ENCODE measurements at places on chromosomes 11 and 22. TPM values are rescaled to one million over a fixed set of nuclear protein-coding genes. Genes with fewer than 3 reads are reported as not detected.

Gene GRIA4
- not detected for total RNA-seq

Gene SYT13
- total RNA-seq = not detected

DNA sequence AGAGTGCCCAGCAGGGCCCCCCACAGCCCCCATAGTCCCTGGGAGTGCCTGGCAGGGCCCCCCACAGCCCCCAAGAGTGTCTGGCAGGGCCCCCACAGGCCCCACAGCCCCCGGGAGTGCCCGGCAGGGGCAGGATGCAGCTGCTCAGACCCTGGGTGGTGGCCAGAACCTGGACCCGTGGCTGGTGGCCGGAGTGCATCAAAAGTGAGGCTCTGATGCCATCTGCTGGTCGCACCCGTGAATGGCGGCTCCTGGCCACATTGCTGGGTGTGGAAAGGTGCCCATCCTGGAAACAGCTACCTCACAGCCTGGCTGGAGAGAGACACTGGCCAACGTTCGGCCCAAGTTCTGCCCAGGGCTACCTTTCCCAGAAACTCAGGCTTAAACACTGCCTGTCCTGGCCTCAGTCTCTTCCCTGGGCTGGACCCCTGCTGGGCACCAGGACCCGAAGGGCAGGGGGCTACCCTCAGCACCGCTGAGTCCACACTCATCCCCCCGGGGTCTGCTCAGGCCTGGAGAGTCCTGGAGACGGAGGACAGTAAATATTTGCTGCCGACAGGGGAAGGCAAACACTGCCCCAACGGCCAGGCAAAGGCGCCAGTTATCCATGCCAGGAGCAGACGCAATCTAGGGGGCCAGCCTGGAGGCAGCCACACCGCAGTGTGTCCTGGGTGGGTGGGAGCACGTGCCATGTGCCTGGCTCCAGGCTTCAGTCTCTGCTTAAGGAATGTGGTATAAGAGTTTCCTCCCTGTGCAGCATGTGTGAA, 4.4 kb downstream of the INS start:
- no peaks in the 10 kb centered on the region for H3K36me3 ChIP-seq
- no peaks in the 10 kb centered on the region for H3K27me3 ChIP-seq
- H3K27ac ChIP-seq = no peak overlapping the region
- H3K4me1 ChIP-seq = peaks cover 3% of the 10 kb centered on the region

DNA sequence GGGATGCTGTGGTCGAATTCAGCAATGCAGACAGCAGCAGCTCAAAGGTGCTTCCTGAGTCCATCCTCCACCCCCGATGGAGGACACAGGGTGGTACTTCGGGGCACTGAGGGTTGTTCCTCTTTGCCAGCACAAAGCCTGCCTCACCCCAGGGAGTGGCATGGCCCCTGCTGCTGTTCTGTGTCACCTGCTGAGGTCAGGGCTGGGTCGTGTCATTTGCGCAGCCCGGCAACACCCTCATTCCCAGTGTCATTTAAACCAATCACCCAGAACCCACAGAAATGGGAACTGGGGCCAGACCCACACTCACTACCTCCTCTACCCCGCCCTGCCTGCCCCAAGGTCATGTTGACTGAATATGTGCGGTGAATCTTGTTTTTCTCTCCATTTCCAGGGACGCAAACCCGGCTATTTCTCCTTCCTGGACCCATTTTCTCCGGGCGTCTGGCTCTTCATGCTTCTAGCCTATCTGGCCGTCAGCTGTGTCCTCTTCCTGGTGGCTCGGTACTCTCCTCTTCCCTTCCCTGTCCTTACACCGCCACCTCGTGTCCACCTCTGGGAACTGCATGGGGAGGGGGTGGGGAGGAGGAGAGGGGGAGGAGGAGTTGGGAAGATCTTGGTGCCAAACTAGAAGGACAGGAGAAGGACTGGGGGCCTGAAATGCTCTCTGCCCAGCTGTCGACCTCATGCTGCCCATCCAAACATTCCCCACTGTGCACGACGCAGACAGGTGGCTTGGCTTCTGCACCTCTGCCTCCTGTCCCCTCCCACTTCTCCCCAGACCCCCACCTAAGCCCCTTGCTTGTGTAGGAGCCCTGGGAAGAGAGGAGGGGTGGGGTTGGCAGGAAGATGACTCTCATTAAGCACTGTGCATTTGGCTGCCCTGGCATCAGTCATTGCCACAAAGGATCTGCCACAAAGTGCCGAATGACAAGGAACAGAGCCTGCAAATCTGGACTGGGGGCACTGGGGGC, 71.2 kb upstream of the TBCEL start:
- DNase-seq = peak; percentile 21
- H3K27ac ChIP-seq = no peak overlapping the region
- no peaks in the 10 kb centered on the region for H3K36me3 ChIP-seq
- peaks cover 12% of the 10 kb centered on the region for H3K4me1 ChIP-seq

Gene MGAT3
- total RNA-seq = 0.37 TPM

Gene OR8G5
- not detected for total RNA-seq

Gene VSIG2
- 0.40 TPM for total RNA-seq

GRCh38 chr11:11618973-11619435, 2.8 kb downstream of the GALNT18 start:
- H3K27ac ChIP-seq = no peak overlapping the region
- no peaks in the 10 kb centered on the region for H3K4me1 ChIP-seq
- H3K4me3 ChIP-seq = no peak overlapping the region

Gene BAD
- 40.9 TPM for total RNA-seq

DNA sequence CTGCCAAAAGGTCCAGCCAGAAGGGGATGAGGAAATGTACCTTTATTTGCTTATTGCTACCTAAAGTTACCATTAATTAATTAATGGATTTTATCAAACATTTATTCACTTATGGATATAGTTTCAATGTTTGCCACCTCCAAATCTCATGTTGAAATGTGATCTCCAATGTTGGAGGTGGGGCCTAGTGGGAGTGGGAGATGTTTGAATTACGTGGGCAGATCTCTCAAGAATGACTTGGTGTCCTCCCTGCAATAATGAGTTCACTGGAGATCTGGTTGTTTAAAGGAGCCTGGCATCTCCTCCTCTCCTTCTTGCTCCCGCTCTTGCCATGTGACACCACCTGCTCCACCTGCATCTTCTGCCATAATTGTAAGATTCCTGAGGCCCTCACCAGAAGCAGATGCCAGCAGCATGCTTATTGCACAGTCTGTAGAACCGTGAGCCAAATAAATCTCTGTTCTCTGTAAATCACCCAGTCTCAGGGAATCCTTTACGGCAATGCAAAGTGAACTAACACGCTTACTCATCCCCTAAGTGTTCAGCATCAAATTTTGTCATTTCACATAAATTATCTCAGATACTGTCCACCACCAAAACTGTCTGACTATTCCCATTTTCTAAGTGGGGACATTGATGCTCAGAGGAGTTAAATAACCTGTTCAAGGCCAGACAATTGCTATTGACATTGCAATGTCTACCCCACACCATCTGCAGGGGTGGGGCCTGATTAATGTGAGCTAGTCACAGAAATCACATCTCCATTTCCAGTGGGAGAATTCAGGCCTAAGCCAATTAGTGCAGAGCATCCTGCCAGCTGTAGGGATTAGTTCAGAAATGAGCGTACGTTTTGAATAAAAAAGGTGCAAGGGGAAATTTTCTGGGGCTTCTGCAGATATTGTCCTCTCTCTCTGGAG, 51.6 kb upstream of the SYN3 start:
- no peak for DNase-seq
- H3K4me1 ChIP-seq = no peaks in the 10 kb centered on the region
- H3K27ac ChIP-seq = no peak overlapping the region
- no peak overlapping the region for H3K4me3 ChIP-seq
- no peaks in the 10 kb centered on the region for H3K27me3 ChIP-seq
- H3K36me3 ChIP-seq = no peaks in the 10 kb centered on the region

GRCh38 chr11:32526760-32527159, 56.9 kb upstream of the EIF3M start:
- H3K36me3 ChIP-seq = no peaks in the 10 kb centered on the region
- no peak overlapping the region for H3K27ac ChIP-seq

DNA sequence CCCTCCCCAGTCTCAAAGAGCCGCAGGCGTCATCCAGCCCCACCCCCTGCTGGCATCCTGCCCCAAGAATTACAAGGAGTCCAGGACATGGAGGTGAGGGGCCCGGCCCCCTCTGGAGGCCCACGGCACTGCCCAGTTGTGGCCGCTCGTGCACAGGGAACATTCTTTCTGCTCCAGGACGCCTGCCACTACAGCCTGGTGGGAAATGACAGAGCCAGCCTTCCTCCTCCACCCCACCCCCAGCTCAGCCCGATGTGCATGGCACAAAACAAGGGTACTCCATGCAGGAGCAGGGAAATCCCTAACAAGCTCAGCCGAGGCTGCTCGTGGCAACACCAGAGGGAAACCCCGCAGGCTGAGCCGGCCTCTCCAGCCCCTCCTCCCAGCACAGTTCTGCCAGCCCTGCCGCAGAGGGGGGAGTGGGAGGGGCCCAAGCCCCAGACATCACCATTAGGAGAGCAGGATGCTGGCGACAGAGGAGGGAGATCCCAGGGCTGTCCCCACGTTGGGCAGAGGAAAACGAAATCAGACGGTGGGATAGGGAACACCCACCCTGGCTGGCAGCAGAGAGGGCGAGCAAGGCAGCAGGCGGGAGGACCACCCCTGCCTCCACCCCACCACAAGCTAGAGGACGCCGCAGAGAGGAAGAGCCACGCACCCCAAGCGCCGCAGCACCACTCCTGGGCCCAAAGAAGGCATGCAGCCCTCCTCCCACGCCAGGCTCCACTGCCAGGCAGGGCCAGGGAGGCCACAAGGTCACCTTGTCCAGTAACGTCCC, 10.0 kb downstream of the IGSF9B start:
- H3K36me3 ChIP-seq = no peaks in the 10 kb centered on the region
- H3K27ac ChIP-seq = no peak overlapping the region
- no peak overlapping the region for H3K4me3 ChIP-seq
- H3K27me3 ChIP-seq = no peaks in the 10 kb centered on the region
- peaks cover 61% of the 10 kb centered on the region for H3K4me1 ChIP-seq

DNA sequence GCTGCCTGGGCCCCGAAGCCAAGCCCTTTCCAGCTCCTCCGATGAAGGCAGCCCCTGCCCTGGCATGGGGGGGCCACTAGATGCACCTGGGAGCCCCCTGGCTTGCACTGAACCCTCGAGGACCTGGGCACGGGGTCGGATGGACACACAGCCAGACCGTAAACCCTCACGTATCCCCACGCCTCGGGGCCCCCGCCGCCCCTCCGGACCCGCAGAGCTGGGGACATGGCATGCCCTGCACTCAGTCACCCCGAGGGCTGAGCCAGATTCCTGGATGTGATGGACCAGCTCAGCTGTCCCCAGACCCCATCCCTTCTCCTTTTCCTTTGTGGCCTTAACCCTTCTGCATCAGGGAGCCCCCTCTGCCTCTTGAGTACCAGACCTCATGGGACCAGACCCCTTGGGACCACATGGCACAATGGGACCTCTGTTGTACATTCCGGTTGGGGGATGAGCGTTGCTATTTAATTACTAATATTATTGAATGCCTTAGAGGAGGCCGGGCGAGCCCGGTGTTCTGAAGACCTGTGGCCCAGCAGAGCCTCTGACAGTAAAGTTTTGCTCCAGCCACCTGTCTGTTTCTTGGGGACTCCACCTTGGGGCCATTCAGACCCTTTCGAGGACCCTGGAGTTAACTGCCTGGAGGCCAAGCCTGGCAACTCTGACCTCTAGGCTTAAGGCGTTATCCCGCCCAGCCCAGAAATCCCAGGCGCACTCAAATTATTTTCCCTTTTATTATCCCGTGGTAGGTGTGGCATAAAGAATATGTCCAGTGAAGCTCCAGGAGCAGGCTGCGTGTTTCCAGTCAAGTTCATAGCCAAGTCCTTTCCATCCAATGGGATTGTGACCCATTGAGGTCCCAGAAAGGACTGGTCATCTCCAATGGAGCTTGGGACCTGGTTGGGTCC, 3.0 kb downstream of the RASL10A start:
- H3K4me1 ChIP-seq = peaks cover 14% of the 10 kb centered on the region
- H3K4me3 ChIP-seq = no peak overlapping the region
- H3K27ac ChIP-seq = no peak overlapping the region
- DNase-seq = no peak
- no peaks in the 10 kb centered on the region for H3K36me3 ChIP-seq

DNA sequence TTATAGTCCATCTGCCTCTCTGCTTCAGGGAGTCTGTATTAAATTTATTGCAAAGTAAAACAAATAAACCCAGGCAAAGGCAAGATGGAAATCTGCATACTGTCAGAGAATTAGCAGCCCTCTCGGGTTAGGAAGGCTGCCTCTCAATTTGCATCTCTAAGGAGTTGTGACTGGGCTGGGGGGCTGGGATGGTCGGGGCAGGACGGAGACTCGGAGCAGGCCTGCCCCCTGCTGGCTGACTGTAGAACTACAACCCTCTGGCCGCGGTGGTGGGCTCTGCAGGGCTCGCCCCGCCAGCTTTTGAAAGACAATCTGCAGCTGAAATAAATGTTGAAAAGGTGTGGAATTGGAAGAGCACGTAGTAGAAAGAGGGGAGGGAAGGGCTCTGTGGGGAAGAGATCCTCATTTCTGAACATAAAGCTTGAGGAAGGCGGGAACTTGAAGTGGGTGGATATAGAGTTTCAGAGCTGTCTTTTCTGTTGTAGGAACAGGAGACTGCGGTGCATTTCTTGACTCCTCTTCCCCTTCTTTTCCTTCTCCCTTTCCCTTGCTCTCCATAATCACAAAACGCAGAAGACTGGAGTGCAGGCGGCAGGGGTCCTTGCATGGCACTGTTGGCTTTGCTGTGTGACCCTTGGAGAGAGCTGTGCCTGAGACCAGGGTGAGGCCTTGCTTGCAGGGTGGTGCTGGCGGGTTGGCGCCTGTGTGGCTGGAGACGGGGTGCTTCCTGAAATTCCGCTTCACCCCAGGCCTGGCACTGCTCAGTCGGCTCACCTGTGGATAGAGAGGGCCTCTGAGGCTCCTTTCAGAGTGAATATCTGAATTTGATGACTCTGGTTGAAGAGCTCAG, 22.6 kb upstream of the PKNOX2 start:
- no peak overlapping the region for H3K27ac ChIP-seq
- H3K36me3 ChIP-seq = no peaks in the 10 kb centered on the region
- DNase-seq = peak; percentile 54
- peaks cover 20% of the 10 kb centered on the region for H3K27me3 ChIP-seq
- H3K4me1 ChIP-seq = no peaks in the 10 kb centered on the region
- no peak overlapping the region for H3K4me3 ChIP-seq

DNA sequence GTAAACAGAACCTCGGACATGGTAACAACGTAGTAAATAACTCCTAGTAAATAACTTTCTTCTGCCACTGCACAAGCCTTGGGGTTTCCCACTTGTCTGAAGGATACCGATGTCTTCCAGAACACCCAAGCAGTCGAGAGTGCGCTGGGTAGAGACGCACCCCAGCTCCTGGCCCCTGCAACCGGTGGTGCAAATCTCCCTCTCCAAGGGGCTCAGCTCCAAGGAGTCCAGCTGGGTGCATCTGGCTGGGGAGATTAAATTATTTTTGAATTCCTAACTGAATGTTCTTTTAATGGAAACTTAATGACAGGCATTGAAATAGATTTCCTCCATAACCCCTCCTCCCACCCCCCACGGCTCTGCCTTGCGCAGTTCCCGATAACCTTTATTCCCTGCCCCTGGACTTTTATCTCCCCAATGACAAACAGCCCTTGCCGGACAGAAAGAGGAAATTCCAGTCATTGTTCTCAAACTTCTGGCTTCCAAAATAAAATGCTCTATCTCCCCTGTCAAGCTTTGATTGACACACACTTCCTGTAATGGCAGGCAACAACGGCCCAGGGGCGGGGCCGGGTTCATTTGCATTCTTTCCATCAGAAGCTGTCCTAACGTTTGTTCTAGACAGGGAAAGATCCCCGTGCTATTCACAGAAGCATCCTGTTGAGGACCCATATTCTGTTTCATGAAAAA, 31.2 kb downstream of the KCNJ1 start:
- no peaks in the 10 kb centered on the region for H3K36me3 ChIP-seq
- H3K4me1 ChIP-seq = peaks cover 25% of the 10 kb centered on the region
- no peak for DNase-seq
- no peak overlapping the region for H3K4me3 ChIP-seq

GRCh38 chr11:97964332-97965004, 1056.3 kb upstream of the CNTN5 start:
- H3K27ac ChIP-seq = peak overlapping the region; percentile 72
- H3K4me1 ChIP-seq = no peaks in the 10 kb centered on the region
- DNase-seq = no peak
- H3K36me3 ChIP-seq = no peaks in the 10 kb centered on the region

Data from CD8-positive, alpha-beta memory T cell (primary cell).